ENCODE measurements at places on chromosomes 3 and 15. TPM values are rescaled to one million over a fixed set of nuclear protein-coding genes. Genes with fewer than 3 reads are reported as not detected.

GRCh38 chr3:118970819-118971218, 63.8 kb downstream of the IGSF11 start:
- DNase-seq: no peak

Gene CDHR4
- total RNA-seq: not detected

DNA sequence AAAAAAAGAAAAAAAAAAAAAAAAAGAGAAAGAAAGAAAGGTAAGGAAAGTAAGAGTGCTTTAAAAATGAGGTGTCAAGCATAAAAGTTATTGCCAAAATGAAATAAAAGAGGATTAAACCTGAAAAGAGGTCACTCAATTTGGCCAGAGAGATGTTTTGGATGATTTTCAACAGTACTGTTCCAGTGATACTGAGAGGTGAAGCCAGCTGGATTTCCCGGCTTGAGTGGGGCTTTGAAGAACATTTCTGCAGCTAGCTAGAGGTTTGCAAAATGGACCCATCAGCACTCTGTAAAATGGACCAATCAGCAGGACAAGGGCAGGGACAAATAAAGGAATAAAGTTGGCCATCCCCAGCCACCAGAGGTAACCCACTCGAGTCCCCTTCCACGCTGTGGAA, 128.5 kb downstream of the LSAMP start:
- no peak for DNase-seq

DNA sequence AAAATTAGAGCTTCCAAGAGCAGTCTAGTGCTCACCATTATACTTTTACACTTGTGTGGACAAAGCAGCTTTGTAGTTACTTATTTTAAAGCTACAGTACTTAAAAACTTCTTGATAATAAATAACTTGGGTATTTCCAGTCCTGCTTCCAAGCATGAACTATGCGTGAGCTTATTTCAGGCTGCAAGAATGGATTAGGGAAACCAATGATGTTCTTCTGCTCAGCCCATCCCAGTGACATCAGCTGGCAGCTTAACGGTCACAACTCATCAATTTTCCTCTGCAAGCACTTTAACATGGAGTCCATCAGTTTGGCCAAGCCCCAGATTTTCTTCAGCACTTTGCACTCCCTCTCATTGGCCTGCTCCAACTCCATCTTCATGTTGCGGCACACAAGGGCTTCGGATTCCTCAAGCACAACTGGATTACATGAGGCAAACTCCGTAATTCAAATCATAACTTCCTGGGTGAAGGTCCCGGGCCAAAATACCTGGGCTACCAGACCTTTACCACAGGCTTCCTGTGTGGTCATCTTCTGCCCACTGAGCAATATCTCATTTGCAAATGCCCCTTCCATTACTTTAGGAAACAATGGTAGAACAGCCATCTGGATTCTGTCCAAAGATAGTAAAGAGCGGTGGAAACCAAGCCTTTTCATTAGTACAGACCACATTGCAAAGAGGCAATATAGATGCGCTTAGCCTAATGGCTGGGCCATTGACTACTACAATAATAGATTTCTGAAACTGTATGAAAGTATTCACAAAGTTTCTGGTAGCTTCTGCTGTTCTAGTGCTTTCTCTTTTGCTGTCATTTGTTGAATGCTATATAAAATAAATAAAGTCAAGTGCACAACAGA, 87.5 kb upstream of the DAZL start:
- DNase-seq: no peak

Gene CRYGS
- 1.6 TPM for total RNA-seq

DNA sequence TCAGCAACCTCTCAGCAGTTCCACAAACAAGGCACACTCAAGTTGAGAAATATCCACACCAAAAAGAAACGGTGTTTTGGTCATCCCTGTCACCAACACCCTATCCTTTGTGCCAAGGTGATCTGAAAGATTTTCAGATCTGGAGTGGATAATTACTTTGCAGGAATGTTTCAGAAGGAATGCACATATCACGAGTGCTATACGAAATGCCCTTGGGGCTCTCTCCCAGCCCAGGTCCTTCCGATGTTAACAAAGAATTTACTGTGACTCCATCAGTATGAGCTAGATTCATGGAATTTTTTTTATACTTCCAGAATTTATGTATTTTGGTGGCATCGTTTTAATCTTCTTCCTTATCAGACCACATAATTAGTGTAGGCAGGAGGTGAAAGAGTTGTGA, 105.0 kb downstream of the GRM7 start:
- peak; percentile 63 for DNase-seq
